ENCODE measurements at places on chromosomes 11 and 22. TPM values are rescaled to one million over a fixed set of nuclear protein-coding genes. Genes with fewer than 3 reads are reported as not detected.

The ENDOD1 gene
- 22.2 TPM for total RNA-seq

The TSPAN32 gene
- total RNA-seq, result not detected

The MRGPRE gene
- not detected for total RNA-seq

The PATE4 gene
- total RNA-seq, result not detected

The C11orf16 gene
- not detected for total RNA-seq

The TMEM132A gene
- 139 TPM for total RNA-seq

The NADSYN1 gene
- total RNA-seq, result 47.6 TPM

The APOA1 gene
- total RNA-seq, result 0.63 TPM

The ART5 gene
- not detected for total RNA-seq

The UPK3A gene
- not detected for total RNA-seq

The PLAAT5 gene
- total RNA-seq, result 1.9 TPM

The TMEM80 gene
- total RNA-seq, result 14.7 TPM

The MMP10 gene
- total RNA-seq, result not detected

The XKR3 gene
- not detected for total RNA-seq

The EFEMP2 gene
- 18.8 TPM for total RNA-seq

The OR6A2 gene
- total RNA-seq, result 2.2 TPM

The DDI1 gene
- not detected for total RNA-seq

The OVOL1 gene
- not detected for total RNA-seq

The ACCS gene
- 32.2 TPM for total RNA-seq

The SERPING1 gene
- 15.0 TPM for total RNA-seq

The DENND6B gene
- total RNA-seq, result 26.0 TPM

The CASP4 gene
- total RNA-seq, result 1.9 TPM

The CHST1 gene
- total RNA-seq, result 15.3 TPM

The MPZL2 gene
- total RNA-seq, result 0.63 TPM

The OR8D4 gene
- not detected for total RNA-seq

The GLB1L3 gene
- total RNA-seq, result 0.94 TPM

The SYT12 gene
- 0.31 TPM for total RNA-seq

The ARFGAP3 gene
- total RNA-seq, result 66.7 TPM

The GSTT2 gene
- total RNA-seq, result 0.94 TPM

The RASSF7 gene
- 4.4 TPM for total RNA-seq

The HINFP gene
- 41.9 TPM for total RNA-seq

The PLEKHB1 gene
- 5.9 TPM for total RNA-seq

The RIBC2 gene
- 1.3 TPM for total RNA-seq

The DGCR6 gene
- 18.8 TPM for total RNA-seq

The SPTBN2 gene
- total RNA-seq, result 182 TPM

The PRR33 gene
- not detected for total RNA-seq

The MRGPRX4 gene
- total RNA-seq, result not detected

The NKAPD1 gene
- total RNA-seq, result 32.2 TPM

The VPS11 gene
- 35.1 TPM for total RNA-seq

The RHOD gene
- total RNA-seq, result not detected

The TIMM10 gene
- 17.8 TPM for total RNA-seq

The LARGE1 gene
- 56.0 TPM for total RNA-seq

The EXPH5 gene
- total RNA-seq, result 0.94 TPM

The BDNF gene
- 2.8 TPM for total RNA-seq

The OR2D2 gene
- total RNA-seq, result 2.2 TPM

The ACRV1 gene
- total RNA-seq, result 0.31 TPM

The PGA3 gene
- total RNA-seq, result not detected

The CASP1 gene
- total RNA-seq, result 4.4 TPM
